ENCODE measurements at places on chromosomes 3 and 15. TPM values are rescaled to one million over a fixed set of nuclear protein-coding genes. Genes with fewer than 3 reads are reported as not detected.

The INKA1 gene
- 17.3 TPM for total RNA-seq

GRCh38 chr15:72222393-72222792 lies 8.6 kb downstream of the PKM start:
- peak overlapping the region; percentile 9 for H3K4me3 ChIP-seq
- no peaks in the 10 kb centered on the region for H3K27me3 ChIP-seq
- DNase-seq: no peak

GRCh38 chr3:195876297-195877064 lies 31.9 kb downstream of the TNK2 start:
- H3K27ac ChIP-seq: peak overlapping the region; percentile 89
- H3K4me1 ChIP-seq: peaks cover 5% of the 10 kb centered on the region
- peaks cover 4% of the 10 kb centered on the region for H3K36me3 ChIP-seq
- no peaks in the 10 kb centered on the region for H3K27me3 ChIP-seq
- no peak overlapping the region for H3K4me3 ChIP-seq
- DNase-seq: no peak

The CELSR3 gene
- total RNA-seq: 26.5 TPM

GRCh38 chr3:11495948-11496557 lies 147.7 kb downstream of the VGLL4 start:
- DNase-seq: no peak
- H3K4me3 ChIP-seq: peak overlapping the region; percentile 19
- H3K27ac ChIP-seq: peak overlapping the region; percentile 30

GRCh38 chr3:139425745-139426400 lies 36.4 kb upstream of the COPB2 start:
- no peaks in the 10 kb centered on the region for H3K4me1 ChIP-seq
- no peaks in the 10 kb centered on the region for H3K27me3 ChIP-seq
- H3K4me3 ChIP-seq: no peak overlapping the region
- peaks cover 3% of the 10 kb centered on the region for H3K36me3 ChIP-seq
- DNase-seq: no peak

DNA sequence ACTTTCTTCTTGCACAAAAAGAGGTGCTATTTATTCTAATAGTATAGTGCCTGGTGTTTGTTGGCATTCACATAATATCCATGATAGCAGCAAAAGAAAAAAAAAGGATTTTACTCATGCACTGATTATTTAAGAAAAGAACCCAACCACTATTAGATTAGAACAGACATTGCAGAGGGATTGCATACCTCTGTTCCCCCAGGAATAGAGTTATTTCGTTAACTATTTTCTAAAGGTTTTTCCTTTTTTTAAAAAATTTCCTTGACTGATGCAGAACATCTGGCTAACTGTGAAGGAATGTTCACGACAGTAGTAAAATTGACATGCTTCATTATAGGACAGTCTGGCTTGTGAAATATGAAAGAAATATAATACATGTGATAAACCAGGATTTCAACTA lies 136.6 kb upstream of the PTX3 start:
- H3K36me3 ChIP-seq: no peaks in the 10 kb centered on the region
- H3K4me1 ChIP-seq: peaks cover 10% of the 10 kb centered on the region
- H3K27ac ChIP-seq: no peak overlapping the region
- no peak for DNase-seq
- no peak overlapping the region for H3K4me3 ChIP-seq

- H3K4me3 ChIP-seq: no peak overlapping the region
- no peaks in the 10 kb centered on the region for H3K36me3 ChIP-seq
- DNase-seq: no peak
Measured at GRCh38 chr3:113697500-113698090, 1.2 kb upstream of the USF3 start.

- peaks cover 45% of the 10 kb centered on the region for H3K4me1 ChIP-seq
- H3K27ac ChIP-seq: no peak overlapping the region
- DNase-seq: no peak
- H3K4me3 ChIP-seq: peak overlapping the region; percentile 96
- peaks cover 29% of the 10 kb centered on the region for H3K36me3 ChIP-seq
Measured at GRCh38 chr15:49619226-49619625, 1.4 kb downstream of the FAM227B start.

The GNL3 gene
- total RNA-seq: 142 TPM

GRCh38 chr15:42498212-42499068 lies 3.0 kb downstream of the SNAP23 start:
- peak overlapping the region; percentile 72 for H3K4me3 ChIP-seq
- DNase-seq: no peak
- H3K27me3 ChIP-seq: no peaks in the 10 kb centered on the region
- H3K27ac ChIP-seq: no peak overlapping the region

The PTX3 gene
- 41.1 TPM for total RNA-seq

DNA sequence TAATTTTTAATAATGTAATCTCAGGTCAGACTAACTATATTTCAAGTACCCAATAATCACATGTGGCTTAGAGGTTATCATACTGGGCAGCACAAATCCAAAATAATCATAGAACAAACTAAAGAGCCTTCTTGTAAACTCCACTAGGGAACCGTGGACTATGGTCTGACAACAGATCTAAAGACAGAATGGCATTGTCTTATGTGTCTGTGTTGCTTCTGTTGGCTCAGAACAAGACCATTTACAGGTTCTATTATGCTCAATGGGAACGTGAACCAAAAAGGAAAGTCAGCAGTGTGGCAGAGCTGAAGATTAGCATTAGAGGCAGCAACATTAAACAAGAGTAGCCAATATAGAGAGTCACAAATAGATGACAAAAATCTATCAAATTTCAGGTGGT lies 74.9 kb downstream of the ETFA start:
- H3K4me1 ChIP-seq: peaks cover 10% of the 10 kb centered on the region
- no peak overlapping the region for H3K27ac ChIP-seq
- no peak overlapping the region for H3K4me3 ChIP-seq

The NR2E3 gene
- total RNA-seq: not detected

GRCh38 chr3:15602146-15602536 lies 596 bp downstream of the BTD start:
- peak overlapping the region; percentile 98 for H3K27ac ChIP-seq
- H3K36me3 ChIP-seq: peaks cover 12% of the 10 kb centered on the region
- H3K4me3 ChIP-seq: peak overlapping the region; percentile 100
- peaks cover 31% of the 10 kb centered on the region for H3K4me1 ChIP-seq
- H3K27me3 ChIP-seq: no peaks in the 10 kb centered on the region

DNA sequence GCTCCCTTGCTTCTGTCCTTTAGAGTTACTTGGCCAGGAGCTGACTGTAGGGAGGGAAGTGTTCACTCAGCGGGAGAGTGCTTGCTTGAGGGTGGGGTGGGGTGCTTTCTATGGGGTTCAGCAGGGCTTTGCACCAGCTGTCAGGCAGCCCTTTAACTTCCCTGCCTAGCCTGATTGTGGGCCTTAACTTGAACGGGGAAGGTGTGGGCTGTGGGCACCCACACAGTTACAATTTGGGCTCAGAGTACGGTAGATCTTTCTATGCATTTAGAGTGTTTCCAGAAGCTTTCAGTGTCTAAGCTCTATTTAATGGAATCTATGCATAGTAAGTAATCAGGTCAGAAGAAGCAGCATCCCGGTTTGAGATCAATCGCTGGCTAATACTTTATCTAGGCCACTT lies 48.2 kb upstream of the SKOR1 start:
- H3K27ac ChIP-seq: no peak overlapping the region
- peaks cover 18% of the 10 kb centered on the region for H3K4me1 ChIP-seq
- H3K4me3 ChIP-seq: no peak overlapping the region
- H3K27me3 ChIP-seq: no peaks in the 10 kb centered on the region
- no peaks in the 10 kb centered on the region for H3K36me3 ChIP-seq

DNA sequence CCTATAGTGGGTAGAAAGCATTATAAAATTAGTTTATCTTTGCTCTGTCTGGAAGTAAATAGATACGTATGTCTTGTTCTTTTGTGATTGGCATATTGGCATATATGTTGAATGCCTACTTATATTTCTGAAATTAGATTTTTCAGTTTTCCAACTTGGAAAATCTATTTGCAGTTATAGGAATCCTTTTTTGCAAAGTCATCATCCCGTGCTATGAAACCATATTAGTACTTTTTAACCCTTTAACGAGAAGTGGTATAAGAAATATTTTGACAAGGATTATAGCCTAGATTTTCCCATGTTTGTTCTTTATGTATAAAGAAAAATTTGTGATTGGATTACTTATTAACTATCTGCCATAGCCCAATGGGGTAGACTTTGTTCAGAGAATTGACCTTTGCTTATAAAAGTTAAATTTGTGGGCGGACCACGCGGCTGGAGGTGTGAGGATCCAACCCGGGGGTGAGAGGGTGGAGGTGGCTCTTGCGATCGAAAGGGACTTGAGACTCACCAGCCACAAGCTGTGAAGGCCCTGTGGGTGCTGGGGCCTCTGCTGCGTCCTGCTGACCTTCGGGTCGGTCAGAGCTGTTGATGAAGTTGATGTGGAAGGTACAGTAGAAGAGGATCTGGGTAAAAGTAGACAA lies 5.9 kb downstream of the LRRC28 start:
- no peak overlapping the region for H3K4me3 ChIP-seq
- peaks cover 13% of the 10 kb centered on the region for H3K4me1 ChIP-seq
- H3K27me3 ChIP-seq: no peaks in the 10 kb centered on the region
- no peak overlapping the region for H3K27ac ChIP-seq

DNA sequence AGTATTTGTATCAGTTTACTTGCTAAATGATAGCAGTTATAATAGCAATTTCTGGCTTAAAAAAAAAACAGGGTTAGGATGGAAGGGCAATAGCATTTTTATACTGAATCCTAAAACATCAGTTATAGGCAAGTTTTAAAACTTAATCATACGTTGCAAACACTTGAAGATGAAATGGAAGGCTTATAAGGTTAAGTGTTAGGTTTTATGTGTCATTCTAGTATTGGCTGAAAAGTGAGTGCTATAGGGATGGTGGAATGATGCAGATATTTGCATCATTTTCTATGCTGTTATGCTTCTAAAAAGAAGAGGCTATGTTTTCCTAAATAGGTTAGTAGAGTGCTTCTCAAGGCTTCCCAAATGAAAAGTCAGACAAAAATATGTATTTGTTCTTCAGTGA lies 23.3 kb downstream of the ARIH1 start:
- peaks cover 9% of the 10 kb centered on the region for H3K4me1 ChIP-seq
- no peak overlapping the region for H3K4me3 ChIP-seq
- no peaks in the 10 kb centered on the region for H3K27me3 ChIP-seq
- peaks cover 5% of the 10 kb centered on the region for H3K36me3 ChIP-seq
- H3K27ac ChIP-seq: no peak overlapping the region

The GALNT15 gene
- not detected for total RNA-seq

The TIMP4 gene
- total RNA-seq: 0.75 TPM

- no peak for DNase-seq
- H3K4me3 ChIP-seq: no peak overlapping the region
- no peaks in the 10 kb centered on the region for H3K36me3 ChIP-seq
- H3K27me3 ChIP-seq: no peaks in the 10 kb centered on the region
- peak overlapping the region; percentile 57 for H3K27ac ChIP-seq
Measured at GRCh38 chr3:50493086-50493485, 10.3 kb downstream of the CACNA2D2 start.

GRCh38 chr15:48645558-48646330 lies at the start of gene FBN1:
FBN1 (minus strand) TSS chr15:48645709; CDS start chr15:48644769, 940 bp downstream.
- peak within 1 kb of the TSS; percentile 87 for H3K4me3 ChIP-seq
- peak; percentile 68 for DNase-seq
- peak within 1 kb of the TSS; percentile 43 for H3K27ac ChIP-seq
- H3K36me3 ChIP-seq: no peaks in the 10 kb centered on the region
- peaks cover 12% of the 10 kb centered on the region for H3K27me3 ChIP-seq

- no peak for DNase-seq
- no peaks in the 10 kb centered on the region for H3K36me3 ChIP-seq
- no peak overlapping the region for H3K27ac ChIP-seq
- no peak overlapping the region for H3K4me3 ChIP-seq
- H3K27me3 ChIP-seq: peaks cover 33% of the 10 kb centered on the region
- peaks cover 23% of the 10 kb centered on the region for H3K4me1 ChIP-seq
Measured at GRCh38 chr3:13277860-13278531, 142.1 kb downstream of the NUP210 start.

The ISLR gene
- total RNA-seq: 2.6 TPM

The DPPA2 gene
- 1.1 TPM for total RNA-seq

The TMOD3 gene
- 29.3 TPM for total RNA-seq

DNA sequence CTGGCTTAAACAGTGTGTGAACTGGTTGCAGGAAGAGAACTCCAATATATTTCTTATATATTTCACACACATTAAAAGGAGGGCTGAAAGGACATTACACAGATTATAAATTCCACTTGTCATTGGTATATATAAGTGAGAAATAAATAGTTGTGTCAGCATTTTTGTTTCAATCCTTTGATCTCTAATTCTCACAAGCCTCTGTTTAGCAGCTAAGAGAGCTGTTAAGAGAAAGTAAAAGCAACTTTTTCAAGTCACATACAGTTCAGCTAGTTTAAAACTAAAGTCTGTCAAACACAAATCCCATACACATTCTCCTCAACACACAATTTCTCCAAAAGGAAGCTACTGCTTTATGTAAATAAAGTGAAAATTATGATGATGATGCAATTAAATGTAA lies 70.5 kb upstream of the CCDC39 start:
- peaks cover 43% of the 10 kb centered on the region for H3K27me3 ChIP-seq
- no peak for DNase-seq
- H3K4me1 ChIP-seq: peaks cover 8% of the 10 kb centered on the region
- no peak overlapping the region for H3K4me3 ChIP-seq
- H3K36me3 ChIP-seq: no peaks in the 10 kb centered on the region
- H3K27ac ChIP-seq: no peak overlapping the region

DNA sequence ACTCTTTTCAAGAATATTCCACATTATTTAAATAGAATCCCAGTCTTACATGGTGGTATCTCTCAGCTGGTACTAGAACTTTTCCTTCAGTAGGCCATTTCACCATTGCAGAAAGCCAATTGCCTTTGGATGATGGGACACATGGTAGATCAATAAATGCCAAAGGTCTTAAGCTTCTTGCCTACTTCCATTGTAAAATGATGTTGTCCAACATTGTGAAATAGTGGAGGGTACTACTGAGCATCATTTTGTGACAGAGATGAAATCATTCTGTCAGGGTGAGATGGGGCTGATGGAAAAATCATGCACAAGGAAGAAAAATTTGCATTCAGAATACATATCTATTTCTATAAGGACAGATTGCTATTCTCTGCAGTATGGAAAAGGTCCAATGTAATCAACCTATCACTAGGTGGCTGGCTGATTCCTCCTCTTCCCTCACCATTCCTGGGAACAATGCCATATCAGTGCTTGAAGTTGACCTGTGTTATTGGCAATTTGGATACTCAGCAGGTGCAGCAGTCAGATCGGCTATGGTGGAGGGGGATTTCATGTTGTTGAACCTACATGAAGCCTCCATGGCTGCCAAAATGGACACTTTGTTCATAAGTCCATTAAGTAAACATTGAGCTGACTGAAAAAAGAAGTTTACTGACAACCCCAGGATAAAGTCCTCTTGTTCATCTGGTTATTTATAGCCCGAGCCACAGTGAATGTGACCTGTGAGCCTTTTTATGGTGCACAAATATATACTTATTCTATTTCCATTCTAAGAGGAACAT lies 596.9 kb upstream of the ARPP21 start:
- H3K27ac ChIP-seq: no peak overlapping the region
- no peaks in the 10 kb centered on the region for H3K4me1 ChIP-seq
- H3K4me3 ChIP-seq: no peak overlapping the region
- no peak for DNase-seq
- no peaks in the 10 kb centered on the region for H3K36me3 ChIP-seq

GRCh38 chr3:94928921-94929320 lies 866.1 kb downstream of the NSUN3 start:
- DNase-seq: no peak
- H3K27ac ChIP-seq: no peak overlapping the region
- no peaks in the 10 kb centered on the region for H3K27me3 ChIP-seq
- no peak overlapping the region for H3K4me3 ChIP-seq
- peaks cover 4% of the 10 kb centered on the region for H3K4me1 ChIP-seq

The DUOX1 gene
- total RNA-seq: not detected

- H3K27me3 ChIP-seq: no peaks in the 10 kb centered on the region
- H3K36me3 ChIP-seq: peaks cover 4% of the 10 kb centered on the region
- H3K4me1 ChIP-seq: no peaks in the 10 kb centered on the region
- DNase-seq: no peak
- no peak overlapping the region for H3K4me3 ChIP-seq
Measured at GRCh38 chr3:100368441-100368840, 32.4 kb downstream of the TOMM70 start.
